ENCODE measurements at places on chromosomes 6 and 20.

GRCh38 chr6:137914530-137915193 lies 47.6 kb downstream of the TNFAIP3 start:
- DNase-seq = no peak

DNA sequence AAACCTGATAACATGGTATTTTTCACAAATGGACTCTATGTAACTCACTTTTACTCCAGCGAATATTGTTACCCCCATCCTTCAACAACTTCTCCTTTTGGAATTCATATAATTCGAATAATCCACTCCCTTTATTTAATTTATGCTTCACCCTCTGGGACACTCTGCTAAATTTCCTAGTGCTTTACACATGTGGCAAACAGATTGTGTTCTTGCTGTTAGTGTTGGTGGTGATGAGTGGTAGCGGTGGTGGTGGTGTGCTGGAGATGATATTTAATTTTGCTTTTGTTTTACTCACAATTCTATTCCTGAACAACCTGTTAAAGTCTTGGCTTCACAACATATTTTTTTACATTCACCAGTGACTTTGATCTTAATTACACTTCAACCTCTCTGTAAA lies 32.8 kb downstream of the HTR1B start:
- DNase-seq = no peak

DNA sequence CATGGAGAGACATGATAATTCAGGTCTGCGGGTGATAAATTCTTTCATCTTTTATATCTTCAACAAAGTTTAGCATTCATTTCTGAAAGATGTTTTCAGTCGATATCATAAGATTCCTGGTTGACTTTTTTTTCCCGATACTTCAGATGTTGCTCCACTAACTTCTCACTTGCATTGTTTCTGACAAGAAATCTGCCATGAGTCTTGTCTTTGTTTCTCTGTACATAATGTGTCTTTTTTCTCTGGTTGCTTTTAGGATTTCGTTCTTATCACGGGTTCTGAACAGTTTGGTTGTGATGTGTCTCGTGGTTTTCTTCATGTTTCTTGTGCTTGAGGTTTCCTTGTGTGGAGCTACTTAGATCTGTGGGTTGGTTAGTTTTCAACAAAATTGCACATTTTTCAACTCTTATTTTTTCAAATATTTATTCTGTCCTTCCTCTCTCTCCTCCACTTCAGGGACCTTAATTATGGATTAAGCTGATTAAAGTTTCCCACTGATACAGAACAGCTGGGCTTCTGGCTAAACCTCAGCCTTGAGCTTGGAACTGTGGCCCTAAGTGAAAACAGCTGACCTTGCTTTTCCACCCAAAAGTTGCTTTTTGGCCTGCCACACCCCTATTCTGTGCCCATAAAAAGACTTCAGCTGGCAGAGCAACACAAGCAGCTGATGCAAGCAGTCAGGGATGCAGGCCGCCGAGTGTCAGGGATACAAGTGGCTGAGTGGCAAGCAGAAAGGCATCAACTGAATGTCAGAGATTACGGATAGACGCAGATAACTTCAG lies 97.9 kb upstream of the SNX9 start:
- no peak for DNase-seq

GRCh38 chr20:61461461-61461860 lies 209.4 kb downstream of the CDH4 start:
- DNase-seq = no peak

GRCh38 chr6:79421707-79422484 lies 115.3 kb downstream of the LCA5 start:
- DNase-seq = no peak

GRCh38 chr6:150068720-150069648 lies at the start of gene ULBP3:
Gene ULBP3 (minus strand): TSS chr6:150069121. CDS start chr6:150069066, 55 bp downstream.
- peak; percentile 97 for DNase-seq

- no peak for DNase-seq
Measured at GRCh38 chr6:87762116-87762515, 60.1 kb upstream of the AKIRIN2 start.

- no peak for DNase-seq
Measured at GRCh38 chr6:151701911-151702562, 105.4 kb upstream of the ESR1 start.

GRCh38 chr6:11181478-11182136 lies 50.9 kb downstream of the NEDD9 start:
- no peak for DNase-seq

- no peak for DNase-seq
Measured at GRCh38 chr20:8050157-8050837, 30.7 kb upstream of the TMX4 start.

DNA sequence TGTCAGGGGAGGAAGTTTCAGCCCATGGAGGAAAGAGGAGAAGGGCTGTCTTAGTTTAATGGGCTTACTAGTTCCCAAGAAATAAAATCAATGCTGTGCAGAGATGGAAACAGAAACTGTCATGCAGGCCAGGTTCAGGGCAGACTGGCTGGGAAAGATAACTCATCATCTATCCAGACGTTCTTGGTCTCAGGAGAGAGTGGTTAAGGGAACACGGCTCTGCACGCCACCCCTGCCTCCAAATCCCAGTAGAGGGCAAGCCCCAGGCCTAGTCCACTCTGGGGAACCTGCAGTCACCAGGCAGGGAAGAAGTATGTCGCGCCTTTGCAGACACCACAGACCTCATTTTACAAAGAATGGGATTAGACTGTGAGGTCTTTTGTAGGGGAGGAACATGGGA lies 12.5 kb downstream of the ALDH8A1 start:
- DNase-seq = no peak

- no peak for DNase-seq
Measured at GRCh38 chr6:36829919-36830544, 9.2 kb downstream of the CPNE5 start.

DNA sequence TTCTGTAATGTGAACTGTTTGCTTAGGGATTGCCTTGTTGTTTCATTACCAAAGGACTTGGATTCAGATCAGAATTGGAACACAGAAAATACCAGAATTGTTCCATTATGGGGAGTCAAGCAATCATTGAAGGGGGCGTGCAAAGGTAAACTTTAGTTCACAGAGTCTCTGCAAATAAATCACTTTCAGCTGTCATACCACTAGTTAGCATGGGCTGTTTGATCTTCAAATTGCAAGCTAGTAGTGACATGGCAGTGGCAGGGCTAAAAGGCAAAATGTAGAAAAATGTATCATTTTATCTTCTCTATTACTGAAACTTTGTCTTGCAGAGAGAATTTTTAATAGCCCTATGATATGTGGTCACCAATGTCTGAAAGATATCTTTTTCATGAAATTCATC lies 483.2 kb upstream of the NRSN1 start:
- no peak for DNase-seq

- no peak for DNase-seq
Measured at GRCh38 chr6:161117308-161117707, 125.7 kb downstream of the MAP3K4 start.

- no peak for DNase-seq
Measured at GRCh38 chr6:135146162-135146934, 34.8 kb upstream of the MYB start.

GRCh38 chr6:31865205-31866118 lies 2.8 kb upstream of the NEU1 start:
- peak; percentile 36 for DNase-seq

DNA sequence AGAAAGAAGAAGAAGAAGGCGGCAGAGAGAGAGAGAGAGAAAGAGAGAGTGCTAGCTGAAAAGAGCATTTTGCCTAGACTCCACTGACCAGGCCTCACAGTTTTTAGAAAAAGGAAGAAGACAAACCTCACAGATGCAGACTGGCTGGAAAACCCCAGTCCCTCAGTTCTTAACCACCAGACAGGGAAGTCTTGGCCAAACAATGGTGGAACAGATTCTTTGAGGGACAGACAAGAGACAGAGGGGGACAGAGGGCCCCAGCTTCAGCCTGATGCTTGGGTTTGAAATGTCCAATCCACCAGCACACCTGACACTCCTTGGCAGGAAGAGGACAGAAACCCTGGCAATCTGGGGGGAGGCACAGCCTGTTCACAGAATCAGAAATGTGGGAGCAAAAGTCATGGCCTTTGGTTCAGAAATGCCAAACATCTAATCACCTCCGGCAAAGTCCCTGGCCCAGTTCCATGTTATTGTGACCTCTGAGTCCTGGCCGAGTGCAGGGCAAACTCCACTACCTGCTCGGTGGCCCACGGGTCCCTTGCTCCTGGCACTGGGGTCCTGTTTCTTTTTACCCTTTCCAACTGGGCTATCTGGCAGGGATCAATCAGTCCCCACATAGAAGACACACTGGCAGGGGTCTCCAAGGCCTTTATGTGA lies 235.2 kb downstream of the LY86 start:
- DNase-seq = no peak
